Uterus (tissue), 4 donors: ENCODE measurements at places on chromosomes 11 and 22. TPM values are rescaled to one million over a fixed set of nuclear protein-coding genes. Genes with fewer than 3 reads are reported as not detected.

GRCh38 chr11:133608496-133608895, 76.2 kb upstream of the OPCML start:
- H3K4me1 ChIP-seq = no peaks in the 10 kb centered on the region
- no peak overlapping the region for H3K4me3 ChIP-seq
- no peaks in the 10 kb centered on the region for H3K27me3 ChIP-seq
- H3K36me3 ChIP-seq = no peaks in the 10 kb centered on the region

DNA sequence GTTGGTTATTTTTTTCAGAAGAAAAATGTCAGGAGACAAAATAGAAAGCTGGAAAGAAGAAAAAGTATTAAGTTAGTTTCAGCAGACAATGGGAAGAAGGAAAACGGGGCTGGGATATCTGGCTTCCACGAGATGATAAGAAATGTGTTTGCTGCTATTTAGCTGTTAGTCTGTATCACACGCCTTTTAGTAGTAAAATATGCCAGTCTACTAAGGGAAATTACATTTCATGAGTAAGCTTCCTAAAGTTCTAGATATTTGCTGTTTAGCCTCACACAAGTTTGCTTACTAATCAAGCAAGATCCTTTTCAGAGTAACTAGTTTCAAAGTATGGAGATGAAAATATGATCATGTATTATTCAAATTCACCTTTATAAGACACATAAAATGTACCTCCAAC, 1.5 kb downstream of the OR51B4 start:
- no peak overlapping the region for H3K27ac ChIP-seq
- no peak overlapping the region for H3K4me3 ChIP-seq
- DNase-seq = no peak
- no peaks in the 10 kb centered on the region for H3K36me3 ChIP-seq
- no peaks in the 10 kb centered on the region for H3K4me1 ChIP-seq

DNA sequence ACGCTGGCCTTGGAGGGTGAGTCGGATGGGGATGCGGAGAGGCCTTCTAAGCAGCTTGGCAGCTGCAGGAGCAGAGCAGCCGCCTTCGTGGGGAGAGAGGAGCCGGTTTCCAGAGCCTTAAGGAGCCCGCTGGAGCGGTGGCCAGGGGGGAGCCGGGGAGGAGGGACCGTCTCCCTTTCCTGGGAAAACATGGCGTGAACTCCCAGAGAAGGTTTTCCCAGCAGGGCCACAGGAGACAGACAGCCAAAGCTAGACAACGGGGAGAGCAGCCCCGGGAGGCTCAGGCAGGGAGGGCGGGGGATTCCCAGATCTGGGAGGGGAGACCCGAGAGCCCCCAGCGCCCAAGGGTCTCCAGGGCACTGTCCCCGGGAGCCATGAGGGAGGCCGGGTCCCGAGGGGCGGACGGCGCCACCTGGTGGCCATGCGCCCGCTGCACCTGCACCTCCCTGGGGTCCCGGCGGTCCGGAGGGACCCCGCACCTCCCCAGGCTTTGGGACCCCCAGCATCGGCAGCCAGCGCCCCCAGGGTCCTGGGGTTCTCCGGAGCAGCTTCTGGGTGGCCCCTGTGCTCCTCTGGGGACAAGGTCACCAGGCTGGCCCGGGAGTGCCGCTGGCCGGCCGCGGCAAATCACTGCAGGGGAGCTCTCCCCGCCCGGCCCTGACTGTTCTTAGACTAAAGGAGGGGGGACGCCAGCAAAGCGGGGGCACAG, 2.4 kb upstream of the SYT8 start:
- H3K36me3 ChIP-seq = no peaks in the 10 kb centered on the region
- H3K4me1 ChIP-seq = no peaks in the 10 kb centered on the region
- no peaks in the 10 kb centered on the region for H3K27me3 ChIP-seq
- no peak for DNase-seq
- no peak overlapping the region for H3K4me3 ChIP-seq

DNA sequence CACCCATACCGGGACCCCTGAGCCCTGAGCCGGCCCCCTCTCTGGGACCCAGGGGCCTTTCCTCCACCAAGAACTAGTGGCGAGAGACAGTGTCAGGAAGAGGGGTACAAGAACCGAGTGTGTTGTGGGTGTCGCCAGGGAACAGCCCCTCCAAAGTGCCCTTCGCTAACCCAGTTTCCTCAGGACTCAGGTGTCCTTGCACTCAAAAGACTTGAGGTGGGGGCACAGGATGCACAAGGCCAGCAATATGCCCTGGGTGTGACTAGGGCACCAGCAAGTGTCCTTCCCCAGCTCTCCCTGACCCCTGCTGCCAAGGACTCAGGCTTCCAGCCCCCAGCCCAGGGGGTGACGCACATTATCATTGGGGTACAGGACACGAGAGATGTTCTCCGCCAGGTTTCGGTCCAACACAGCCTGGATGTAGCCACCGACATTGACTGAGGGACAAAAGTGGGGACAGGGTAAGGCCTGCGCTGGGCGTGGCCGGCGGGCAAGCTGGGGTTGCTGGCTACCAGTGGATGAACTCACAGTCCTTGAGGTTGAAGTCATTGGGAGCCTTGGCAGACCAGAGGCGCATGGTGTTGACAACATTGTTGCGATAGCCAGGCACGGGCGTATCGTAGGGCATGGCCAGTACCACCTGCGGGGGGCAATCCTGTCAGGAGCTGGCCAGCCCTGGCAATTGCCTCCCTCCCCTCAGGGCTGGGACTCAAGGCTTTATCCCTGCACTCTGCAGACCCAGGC, 4.7 kb downstream of the PYGM start:
- no peak overlapping the region for H3K4me3 ChIP-seq
- no peak for DNase-seq
- H3K27me3 ChIP-seq = no peaks in the 10 kb centered on the region
- H3K4me1 ChIP-seq = peaks cover under 1% of the 10 kb centered on the region

DNA sequence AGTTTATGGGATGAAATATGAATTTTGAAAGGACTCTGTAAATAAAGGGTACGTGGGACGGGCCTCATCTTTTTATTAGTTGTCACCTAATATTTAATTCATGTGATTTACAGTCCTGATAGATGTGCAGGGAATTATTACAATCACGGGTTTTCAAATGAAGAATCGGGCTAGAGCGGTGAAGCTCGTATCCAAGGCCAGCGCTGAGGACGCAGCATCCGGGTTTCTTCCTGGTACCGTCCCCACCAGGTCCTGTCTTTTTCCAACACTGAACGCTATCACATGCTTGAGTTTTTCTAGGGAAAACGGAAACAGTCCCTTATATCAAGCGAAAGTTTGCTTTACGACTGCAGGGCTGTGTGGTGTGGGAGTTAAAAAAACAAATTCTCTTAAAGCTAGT, 787 bp downstream of the SMDT1 start:
- DNase-seq = no peak
- H3K27ac ChIP-seq = peak overlapping the region; percentile 98
- H3K36me3 ChIP-seq = no peaks in the 10 kb centered on the region

GRCh38 chr11:122746050-122746478, 90.5 kb downstream of the UBASH3B start:
- no peak for DNase-seq
- H3K4me1 ChIP-seq = no peaks in the 10 kb centered on the region
- H3K27ac ChIP-seq = no peak overlapping the region
- no peaks in the 10 kb centered on the region for H3K27me3 ChIP-seq

DNA sequence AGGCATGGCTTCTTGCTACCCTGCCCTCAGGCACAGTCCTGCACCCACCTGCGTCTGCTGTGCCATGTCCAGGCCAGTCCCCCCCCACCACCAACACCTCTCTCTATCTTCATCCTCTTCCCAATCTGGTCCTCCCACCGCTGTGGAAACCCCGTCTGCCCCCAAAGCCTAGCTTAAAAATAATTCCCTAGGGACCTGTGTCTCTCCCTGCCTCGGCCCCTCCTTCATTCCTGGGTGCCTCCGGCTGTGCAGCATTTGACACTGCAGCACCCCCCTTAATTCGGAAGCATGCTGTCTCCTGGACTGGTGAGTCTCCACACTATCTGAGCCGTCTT, 2.5 kb upstream of the ASCL2 start:
- H3K27me3 ChIP-seq = no peaks in the 10 kb centered on the region
- DNase-seq = peak; percentile 10
- no peaks in the 10 kb centered on the region for H3K4me1 ChIP-seq
- H3K36me3 ChIP-seq = no peaks in the 10 kb centered on the region

- no peak for DNase-seq
- H3K27me3 ChIP-seq = no peaks in the 10 kb centered on the region
- H3K27ac ChIP-seq = no peak overlapping the region
- H3K4me1 ChIP-seq = no peaks in the 10 kb centered on the region
Measured at GRCh38 chr11:121797496-121797895, 318.5 kb downstream of the BLID start.

- no peaks in the 10 kb centered on the region for H3K27me3 ChIP-seq
- H3K4me1 ChIP-seq = no peaks in the 10 kb centered on the region
- no peak overlapping the region for H3K4me3 ChIP-seq
- H3K36me3 ChIP-seq = no peaks in the 10 kb centered on the region
Measured at GRCh38 chr11:104343578-104343977, 179.6 kb upstream of the PDGFD start.

DNA sequence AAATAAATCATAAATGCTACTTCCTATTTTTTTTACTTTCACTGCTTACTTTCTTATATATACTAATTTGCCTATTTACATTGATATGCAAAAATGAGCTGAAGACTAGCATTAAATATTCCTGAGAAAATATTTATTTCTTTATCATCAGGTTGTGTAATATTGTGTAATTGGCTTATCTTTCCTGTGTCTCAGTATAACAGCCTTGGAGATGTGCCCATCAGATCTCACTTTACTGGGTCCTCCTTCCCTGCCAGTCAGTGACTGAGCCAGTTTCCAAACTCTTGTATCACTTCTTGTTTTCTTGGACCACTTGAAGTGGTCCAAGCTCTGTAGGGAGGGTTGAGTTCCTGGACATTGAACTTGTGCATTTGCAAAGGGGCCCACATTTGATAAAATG, 900.0 kb downstream of the LUZP2 start:
- no peaks in the 10 kb centered on the region for H3K4me1 ChIP-seq
- H3K36me3 ChIP-seq = no peaks in the 10 kb centered on the region
- H3K27ac ChIP-seq = no peak overlapping the region

DNA sequence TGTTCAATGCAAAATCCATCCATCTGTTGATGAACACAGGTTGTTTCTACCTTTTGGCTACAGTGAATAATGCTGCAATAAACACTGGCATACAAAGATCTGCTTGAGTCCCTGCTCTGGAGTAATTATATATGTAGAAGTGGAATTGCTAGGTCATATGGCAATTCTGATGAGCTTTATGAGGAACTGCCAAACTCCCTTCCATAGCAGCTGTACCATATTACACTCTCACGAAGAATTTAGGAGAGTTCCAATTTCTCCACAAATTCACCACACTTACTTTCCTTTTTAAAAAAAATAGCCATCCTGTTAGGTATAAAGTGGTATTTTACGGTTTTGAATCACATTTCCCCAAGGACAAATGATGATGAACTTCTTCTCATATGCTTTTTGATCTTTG, 62.2 kb downstream of the RSF1 start:
- no peak for DNase-seq
- no peaks in the 10 kb centered on the region for H3K4me1 ChIP-seq
- H3K27ac ChIP-seq = no peak overlapping the region
- no peak overlapping the region for H3K4me3 ChIP-seq
- no peaks in the 10 kb centered on the region for H3K36me3 ChIP-seq
- H3K27me3 ChIP-seq = no peaks in the 10 kb centered on the region

- no peaks in the 10 kb centered on the region for H3K27me3 ChIP-seq
- no peaks in the 10 kb centered on the region for H3K36me3 ChIP-seq
- H3K27ac ChIP-seq = no peak overlapping the region
- no peak overlapping the region for H3K4me3 ChIP-seq
- H3K4me1 ChIP-seq = no peaks in the 10 kb centered on the region
- no peak for DNase-seq
Measured at GRCh38 chr11:71563406-71563805, 2.0 kb upstream of the KRTAP5-10 start.

GRCh38 chr11:101718402-101718801, 134.6 kb upstream of the TRPC6 start:
- H3K4me3 ChIP-seq = no peak overlapping the region
- H3K27me3 ChIP-seq = no peaks in the 10 kb centered on the region
- DNase-seq = no peak
- H3K4me1 ChIP-seq = no peaks in the 10 kb centered on the region

GRCh38 chr11:2821891-2822290, 63.7 kb downstream of the CDKN1C start:
- H3K36me3 ChIP-seq = no peaks in the 10 kb centered on the region
- H3K27ac ChIP-seq = no peak overlapping the region
- DNase-seq = no peak
- peaks cover 22% of the 10 kb centered on the region for H3K4me1 ChIP-seq

GRCh38 chr11:101478587-101479369, 105.0 kb downstream of the TRPC6 start:
- DNase-seq = no peak
- H3K4me3 ChIP-seq = no peak overlapping the region
- H3K4me1 ChIP-seq = no peaks in the 10 kb centered on the region

DNA sequence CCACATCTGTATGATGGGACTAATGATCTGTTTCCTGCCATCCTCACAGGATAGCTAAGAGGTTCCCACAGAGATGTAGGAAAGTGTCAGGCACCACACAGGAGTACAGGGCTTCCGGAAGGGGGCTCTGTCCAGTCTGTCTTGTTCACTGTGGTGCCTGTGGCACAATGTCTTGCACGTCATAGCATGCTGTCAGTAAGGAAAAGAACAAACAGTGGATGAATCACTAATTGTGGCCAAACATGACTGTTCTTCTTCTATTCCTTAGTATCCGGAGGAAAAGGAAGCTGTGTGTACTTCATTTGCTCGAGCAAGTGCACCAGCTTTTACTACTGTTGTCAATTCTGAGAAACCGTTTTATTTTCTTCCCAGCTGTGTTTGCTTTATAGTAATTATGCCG, 73.4 kb upstream of the YWHAH start:
- H3K36me3 ChIP-seq = no peaks in the 10 kb centered on the region
- no peaks in the 10 kb centered on the region for H3K27me3 ChIP-seq
- no peaks in the 10 kb centered on the region for H3K4me1 ChIP-seq

DNA sequence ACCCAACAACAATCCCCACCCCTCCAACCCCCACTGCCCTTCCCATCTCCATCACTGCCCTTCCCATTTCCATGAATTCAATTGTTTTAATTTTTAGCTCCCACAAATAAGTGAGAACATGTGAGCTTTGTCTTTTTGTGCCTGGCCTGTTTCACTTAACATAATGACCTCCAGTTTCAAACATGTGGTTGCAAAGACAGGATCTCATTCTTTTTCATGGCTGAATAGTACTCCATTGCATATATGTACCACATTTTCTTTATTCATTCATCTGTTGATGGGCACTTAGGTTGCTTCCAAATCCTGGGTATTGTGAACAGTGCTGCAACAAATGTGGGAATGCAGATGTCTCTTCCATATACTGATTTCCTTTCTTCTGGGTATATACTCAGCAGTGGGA, 985 bp upstream of the IL2RB start:
- H3K4me3 ChIP-seq = no peak overlapping the region
- H3K36me3 ChIP-seq = no peaks in the 10 kb centered on the region
- no peak for DNase-seq
- H3K4me1 ChIP-seq = no peaks in the 10 kb centered on the region

The GGTLC2 gene
- total RNA-seq = not detected

The TEX54 gene
- not detected for total RNA-seq

The ZBTB16 gene
- 25.5 TPM for total RNA-seq

The APOL6 gene
- total RNA-seq = 16.5 TPM

The COX8A gene
- 147 TPM for total RNA-seq

The KDELR3 gene
- total RNA-seq = not detected

The IL18 gene
- 1.2 TPM for total RNA-seq
